ENCODE measurements at places on chromosomes 1 and 21.
A peak's percentile ranks its signal among the peaks of the same experiment; 100 is the strongest.

DNA sequence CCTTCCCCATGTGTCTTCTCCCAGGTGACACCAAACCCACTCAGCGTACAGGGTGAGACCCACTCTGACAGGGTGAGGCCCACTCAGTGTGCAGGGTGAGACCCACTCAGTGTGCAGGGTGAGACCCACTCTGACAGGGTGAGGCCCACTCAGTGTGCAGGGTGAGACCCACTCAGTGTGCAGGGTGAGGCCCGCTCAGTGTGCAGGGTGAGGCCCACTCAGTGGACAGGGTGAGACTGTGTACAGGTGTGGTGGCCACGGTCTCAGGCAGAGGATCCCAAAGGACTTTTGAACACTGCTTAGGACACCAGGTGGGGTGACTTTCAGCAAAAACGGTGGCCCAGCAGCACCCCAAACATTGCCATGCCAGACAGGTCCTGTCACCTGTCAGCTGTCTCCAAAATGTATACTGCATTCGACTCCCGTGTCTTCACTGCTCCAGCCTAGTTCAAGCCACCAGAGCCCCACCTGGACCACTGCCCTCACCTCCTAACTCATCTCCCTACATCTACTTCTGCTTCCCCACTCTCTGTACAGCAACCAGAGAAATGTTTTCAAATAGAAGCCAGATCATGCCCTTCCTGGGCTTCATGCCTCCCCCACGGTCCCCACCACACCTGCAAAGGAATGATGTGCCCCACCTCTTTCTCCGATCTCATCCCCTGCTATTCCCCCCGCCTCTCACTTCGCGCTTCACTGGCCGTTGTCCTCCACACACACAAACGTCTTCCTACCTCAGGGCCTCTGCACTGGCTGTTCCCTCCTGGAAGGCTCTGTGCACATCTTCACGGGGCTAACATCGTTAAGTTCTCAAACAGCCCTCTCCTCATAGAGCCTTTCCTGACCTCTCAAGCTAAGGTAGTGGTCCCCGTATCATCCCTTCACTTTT is 52.1 kb downstream of the ACBD3 start:
- no peak for DNase-seq

- no peak for DNase-seq
Observed at GRCh38 chr1:202587859-202588485, 122.3 kb downstream of the SYT2 start.

DNA sequence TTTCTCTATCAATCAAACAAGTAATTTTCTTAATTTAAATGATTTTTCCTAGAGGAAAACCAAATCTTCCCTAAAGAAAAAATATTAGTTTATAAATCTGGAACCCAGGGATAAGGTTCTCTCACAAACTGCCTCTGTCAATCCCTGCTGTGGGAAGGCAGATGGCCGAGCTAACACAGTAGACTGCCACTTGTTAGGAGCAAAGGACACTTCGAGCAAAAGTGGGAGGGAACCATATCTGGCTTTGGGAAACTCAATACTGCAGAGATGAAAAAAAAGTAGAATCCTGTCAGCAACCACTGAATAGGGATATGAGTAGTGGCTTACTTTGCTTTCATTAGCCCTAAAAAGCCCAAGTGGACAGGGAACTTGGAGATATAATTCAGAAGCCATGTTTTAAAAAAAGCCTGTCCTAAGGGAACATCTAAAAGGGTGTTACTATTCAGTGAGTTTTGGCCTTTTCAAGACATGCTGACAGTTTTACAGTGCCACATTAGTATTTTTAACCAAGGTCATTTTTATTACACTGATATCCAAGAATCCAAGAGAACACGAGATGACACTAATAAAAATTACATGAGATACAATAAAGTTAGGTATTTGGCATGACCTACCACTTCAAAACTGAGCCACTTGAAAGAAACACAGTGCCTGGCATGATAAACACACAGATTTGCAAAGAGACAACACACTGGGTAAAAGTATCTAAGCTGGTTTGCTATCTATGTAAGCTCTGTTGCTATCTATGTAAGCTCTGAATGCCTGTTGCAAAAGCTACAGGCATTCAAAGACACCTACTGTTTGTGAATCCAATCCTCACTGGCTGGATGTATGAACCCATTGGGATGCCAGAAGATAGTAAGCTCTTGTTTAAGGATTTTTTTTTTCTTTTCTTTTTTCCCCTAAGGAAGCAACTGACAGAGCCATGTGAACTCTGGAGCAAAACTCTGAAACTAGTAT is 21.4 kb downstream of the TEX38 start:
- no peak for DNase-seq

DNA sequence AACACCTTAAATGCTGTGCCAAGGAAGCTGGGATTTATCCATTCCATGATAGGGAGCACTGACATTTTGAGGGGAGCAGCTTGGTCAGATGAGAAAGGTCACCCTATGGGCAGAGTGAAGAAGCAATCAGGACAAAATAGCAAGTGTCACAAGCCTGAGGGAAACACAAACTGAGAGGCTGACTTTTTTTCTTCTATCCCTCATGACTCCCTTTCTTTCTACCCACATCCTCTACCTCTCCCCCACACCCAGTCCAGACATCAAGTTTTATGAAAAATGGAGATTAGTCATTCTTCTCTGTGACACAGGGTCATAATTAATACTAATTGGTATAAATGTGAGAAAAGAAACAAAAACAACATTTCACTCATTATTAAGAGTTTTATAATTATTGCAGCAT is 103.1 kb downstream of the SLC25A24 start:
- no peak for DNase-seq

DNA sequence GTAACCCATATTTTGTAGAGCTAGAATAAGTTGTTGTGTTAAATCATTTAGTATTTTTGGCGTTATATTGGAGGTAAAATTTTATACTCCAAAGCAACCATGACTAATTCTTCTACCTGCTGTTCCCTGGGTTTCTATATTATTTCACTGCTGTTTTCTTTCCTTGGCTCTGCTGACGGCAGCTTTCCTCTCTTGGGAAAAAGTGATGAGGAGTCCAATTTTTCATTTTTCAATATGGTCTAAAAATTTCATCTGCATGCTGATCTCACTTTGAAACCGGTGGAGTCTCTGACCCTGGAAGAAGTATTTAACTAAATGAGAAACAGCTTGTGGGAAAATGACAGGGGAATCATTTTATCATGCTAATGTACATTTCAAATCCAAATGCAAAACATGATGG is 110.2 kb downstream of the IFI44 start:
- DNase-seq = no peak

GRCh38 chr1:183272390-183272848 is 86.4 kb downstream of the LAMC2 start:
- no peak for DNase-seq

DNA sequence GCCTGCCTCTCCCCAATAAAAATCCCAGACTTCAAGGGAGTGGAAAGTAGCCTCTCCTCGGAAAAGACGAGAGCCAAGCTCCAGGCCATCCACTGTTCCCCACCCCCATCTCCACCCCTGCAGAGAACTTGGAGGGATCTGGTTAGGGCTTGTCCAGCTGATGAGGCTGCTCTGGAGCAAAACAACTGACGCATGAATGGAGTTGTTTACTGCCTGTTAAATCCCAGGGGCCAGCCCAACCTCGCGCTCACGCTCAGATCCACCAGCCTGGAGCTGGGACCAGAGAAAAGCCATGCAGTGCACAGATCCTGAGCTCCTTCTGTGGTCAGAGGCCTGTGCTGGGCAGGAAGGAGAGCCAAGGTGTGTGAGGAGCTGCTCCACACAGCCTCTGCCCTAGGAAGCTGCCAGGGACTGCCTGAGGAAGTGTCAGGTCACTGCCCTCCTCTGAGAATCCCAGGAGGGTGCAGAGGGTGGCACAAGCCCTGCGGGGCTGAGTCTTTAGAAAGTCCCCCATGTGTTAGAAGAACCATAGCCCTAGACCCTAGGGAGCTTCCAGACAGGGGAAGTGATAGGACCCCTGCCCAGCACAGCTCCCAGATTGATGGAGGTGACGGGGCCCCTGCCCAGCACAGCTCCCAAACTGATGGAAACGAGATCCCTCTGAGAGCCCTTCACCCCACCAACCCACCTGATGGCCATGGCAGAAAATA is 109.0 kb upstream of the IPO9 start:
- no peak for DNase-seq

DNA sequence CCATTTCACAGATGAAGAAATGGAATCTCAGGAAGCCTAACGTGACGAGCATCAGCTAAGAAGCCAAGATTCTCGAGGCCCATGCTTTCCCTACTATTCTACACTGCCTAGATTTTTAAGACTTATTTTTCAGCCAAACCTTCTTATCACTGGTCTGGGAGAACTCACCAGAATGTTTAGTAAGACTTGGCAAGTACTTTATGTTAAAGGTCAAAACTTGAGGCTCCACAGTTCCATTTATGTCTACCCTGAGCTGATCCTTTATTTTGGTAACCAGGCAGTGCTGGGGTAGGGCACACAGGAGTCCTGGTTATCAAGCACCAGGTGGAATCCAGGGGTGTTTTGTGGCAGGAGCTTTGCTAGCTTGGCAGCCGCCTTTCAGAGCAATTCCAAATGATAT is 16.8 kb downstream of the PLXNA2 start:
- DNase-seq = no peak

GRCh38 chr1:43706598-43707189 is 642 bp upstream of the ST3GAL3 start:
- DNase-seq = no peak

DNA sequence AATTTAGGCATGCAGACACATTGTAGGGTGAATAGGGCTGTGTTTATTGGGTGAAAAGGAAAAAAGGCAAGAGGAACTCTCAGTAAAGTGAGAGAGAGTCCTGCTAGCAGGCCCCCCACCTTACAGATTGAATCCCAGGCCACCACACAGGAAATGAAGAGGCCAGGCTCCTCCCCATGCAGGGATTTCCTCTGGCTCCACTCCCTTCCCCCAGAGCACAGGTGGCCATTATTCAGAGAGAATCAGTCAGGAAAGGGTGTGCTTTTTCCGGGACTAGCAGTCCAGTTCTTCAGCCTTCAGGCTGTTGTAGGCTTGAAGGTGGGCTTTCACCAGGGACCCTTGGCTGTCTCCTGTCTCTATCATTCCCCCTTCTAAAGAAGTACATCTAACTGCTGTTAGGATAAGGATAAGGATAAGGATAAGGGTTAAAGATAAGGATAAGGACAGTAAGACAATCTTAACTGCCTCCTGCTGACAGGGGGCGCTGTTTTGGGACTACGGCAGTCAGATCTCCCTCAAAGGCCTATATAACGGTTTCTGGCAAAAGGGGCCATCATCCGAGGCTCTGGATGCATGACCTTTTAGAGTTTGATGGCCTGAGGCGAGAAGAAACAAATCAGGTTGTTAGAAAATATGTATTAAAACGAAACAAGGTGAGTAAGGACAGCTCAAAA is 26.3 kb downstream of the ZNF648 start:
- no peak for DNase-seq

DNA sequence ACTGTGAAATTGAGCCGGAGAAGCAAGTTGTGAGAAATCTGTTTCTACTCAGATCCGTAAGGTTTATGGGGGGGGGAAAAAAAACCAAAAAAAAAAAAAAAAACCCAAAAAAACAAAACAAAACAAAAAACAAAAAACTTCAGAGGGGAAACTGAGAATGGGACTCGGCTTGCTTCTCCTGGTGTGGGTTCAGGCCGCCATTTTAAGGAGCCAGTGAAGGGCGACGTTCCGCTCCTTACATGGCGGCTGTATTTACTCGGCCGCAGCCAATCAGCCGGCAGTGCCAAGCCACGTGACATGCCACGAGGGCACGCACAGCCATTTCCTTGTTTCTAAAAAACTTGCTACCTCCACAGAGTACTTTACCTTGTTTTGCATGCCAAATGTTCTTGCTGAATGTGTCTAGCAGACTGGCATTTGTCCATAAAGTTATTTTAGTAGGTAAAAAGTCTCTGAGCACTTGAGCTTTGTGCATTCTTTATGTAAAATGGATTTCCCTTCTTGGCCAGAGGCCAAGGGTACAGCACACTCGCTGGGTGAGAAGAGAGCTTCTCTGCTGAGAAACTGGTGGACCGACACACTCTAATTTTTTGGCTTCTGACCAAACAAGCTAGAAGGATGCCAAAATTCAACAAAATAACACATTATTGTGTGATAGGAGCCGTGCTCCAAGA is 101.8 kb downstream of the NFIA start:
- peak; percentile 88 for DNase-seq

GRCh38 chr1:232390590-232390989 is 239.3 kb downstream of the SIPA1L2 start:
- no peak for DNase-seq

GRCh38 chr21:44872323-44872648 is 1.2 kb downstream of the PTTG1IP start:
- no peak for DNase-seq

DNA sequence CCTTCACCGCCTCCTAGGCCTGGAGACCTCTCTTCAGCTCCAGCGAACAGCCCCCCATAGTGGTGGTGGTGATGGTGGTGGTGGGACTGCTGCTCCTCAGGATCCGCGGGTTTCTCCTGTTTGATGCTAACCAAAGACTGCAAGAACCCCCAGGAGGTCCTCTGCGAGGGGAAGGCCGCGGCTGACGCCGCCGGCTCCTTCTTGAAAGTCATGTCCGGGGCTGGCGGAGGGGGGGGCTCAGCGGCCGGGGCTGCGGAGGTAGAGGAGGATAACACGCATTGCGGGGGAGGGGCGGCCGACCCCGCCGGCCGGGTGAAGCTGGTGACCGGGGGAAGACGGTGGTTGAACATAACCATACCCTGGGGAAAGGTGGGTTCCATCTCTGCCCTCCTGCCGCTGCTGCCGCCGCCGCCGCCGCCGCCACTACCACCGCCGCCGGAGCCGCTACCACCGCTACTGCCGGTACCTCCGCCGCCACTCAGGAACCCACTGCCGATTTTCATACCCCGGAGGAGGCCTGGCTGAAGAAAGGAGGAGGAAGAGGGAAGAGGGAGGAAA is 554 bp downstream of the ZNF281 start:
- DNase-seq = peak; percentile 86

DNA sequence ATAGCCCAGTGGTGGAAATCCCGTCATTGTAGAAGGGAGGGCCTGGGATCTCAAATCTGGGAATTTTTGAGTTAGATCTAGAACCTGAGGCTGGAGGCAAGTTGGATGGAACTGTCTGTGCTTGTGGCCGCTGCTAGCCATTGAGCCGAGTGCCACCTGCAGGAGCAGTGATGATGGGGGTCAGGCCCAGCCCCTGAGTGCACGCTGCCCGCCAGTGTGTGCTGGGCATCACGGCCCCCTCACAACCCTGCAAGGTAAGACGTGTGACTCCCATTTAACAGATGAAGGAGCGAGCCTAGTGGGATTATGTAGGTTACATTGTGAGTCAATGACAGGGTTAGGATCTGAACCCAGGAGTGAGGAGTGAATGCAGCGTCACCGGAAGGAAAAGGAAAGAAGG is 407.2 kb downstream of the CAMTA1 start:
- DNase-seq = no peak

GRCh38 chr1:24309762-24310485 is 9.2 kb upstream of the GRHL3 start:
- no peak for DNase-seq

- no peak for DNase-seq
Observed at GRCh38 chr1:70043804-70044203, 161.6 kb downstream of the LRRC40 start.
